CD4-positive, alpha-beta T cell treated with Interferon alpha-2 for 1 hour (primary cell): ENCODE measurements at places on chromosomes 5 and 9.
A peak's percentile ranks its signal among the peaks of the same experiment; 100 is the strongest.

GRCh38 chr9:114836769-114837168 lies 30.9 kb upstream of the TNFSF15 start:
- DNase-seq, result no peak

DNA sequence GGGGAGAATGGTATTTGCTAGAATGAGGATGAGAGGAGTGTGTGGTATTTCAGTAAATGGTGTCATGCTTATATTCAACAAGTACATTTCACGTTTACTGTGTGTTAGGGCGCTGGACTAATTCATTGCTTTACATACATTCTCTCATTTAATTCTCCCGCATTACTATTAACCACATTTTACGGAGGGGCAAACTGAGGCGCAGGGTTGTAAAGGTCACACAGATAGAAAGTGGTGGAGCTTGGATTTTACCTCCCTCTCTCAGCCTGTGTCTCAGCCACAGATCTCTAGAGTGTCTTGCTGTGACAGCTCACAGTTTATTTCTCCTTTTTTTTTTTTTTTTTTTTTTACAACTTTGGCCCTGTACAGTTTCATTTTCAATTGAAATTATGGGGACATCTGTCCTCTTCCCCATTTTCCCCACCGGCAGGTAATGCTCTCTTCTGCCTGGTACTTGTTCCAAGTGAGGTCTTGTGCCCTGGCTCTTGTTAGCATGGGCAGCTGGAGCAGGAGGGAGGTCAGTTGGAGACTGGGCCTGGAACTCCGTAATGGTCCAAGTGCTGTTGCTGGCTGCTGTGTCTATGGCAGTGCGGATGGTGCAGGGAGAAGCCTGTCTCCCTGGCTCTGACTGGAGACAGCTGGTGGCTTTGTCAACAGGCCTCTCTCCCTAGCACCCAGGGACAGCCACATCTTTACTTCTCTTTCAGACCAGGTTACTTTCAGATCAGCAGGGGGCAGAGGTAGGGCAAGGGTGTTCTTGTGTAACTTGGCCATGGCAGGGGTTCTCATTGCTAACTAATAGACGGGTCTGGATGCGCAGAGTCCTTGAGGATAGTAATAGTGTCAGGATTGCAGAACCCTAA lies 20.5 kb upstream of the NDST1 start:
- no peak for DNase-seq

- DNase-seq, result no peak
Observed at GRCh38 chr9:91879231-91879630, 70.8 kb downstream of the ROR2 start.

DNA sequence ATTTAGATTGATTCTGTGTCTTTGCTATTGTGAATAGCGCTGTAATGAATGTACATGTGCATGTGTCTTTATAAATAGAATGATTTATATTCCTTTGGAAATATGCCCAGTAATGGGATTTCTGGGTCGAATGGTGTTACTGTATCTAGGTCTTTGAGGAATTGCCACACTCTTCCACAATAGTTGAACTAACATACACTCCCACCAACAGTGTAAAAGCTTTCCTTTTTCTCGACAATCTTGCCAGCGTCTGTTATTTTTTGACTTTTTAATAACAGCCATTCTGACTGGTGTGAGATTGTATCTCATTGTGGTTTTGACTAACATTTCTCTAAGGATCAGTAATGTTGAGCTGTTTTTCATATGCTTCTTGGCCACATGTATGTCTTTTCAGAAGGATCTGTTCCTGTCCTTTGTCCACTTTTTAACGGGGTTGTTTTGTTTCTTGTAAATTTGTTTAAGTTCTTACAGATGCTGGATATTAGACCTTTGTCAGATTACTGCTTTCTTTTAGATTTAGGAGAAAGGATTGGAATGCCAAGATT lies 125.0 kb upstream of the NR5A1 start:
- no peak for DNase-seq

- DNase-seq, result no peak
Observed at GRCh38 chr5:75265731-75266130, 29.1 kb upstream of the ANKRD31 start.

DNA sequence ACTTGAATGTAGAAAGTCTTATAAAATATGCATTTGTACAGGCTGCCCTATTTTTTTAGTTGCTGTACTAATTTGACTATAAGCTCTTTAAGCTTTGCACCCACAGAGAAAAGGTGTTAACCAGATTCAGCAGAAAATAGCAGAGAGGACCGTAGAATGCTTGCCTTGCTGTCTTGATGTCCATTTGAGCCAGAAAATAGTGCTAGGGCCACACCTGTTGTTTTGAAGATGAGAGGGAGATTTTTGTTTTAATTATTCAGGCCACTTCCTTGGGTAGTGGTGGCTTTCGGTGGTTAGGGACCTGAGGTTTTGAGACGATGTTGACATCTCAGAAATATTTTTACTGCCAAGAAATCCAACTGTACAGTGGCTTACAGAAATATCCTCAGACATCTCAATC lies 196.0 kb downstream of the SPATA31D1 start:
- DNase-seq, result no peak

GRCh38 chr5:161713042-161713441 lies 27.5 kb downstream of the GABRA6 start:
- no peak for DNase-seq

DNA sequence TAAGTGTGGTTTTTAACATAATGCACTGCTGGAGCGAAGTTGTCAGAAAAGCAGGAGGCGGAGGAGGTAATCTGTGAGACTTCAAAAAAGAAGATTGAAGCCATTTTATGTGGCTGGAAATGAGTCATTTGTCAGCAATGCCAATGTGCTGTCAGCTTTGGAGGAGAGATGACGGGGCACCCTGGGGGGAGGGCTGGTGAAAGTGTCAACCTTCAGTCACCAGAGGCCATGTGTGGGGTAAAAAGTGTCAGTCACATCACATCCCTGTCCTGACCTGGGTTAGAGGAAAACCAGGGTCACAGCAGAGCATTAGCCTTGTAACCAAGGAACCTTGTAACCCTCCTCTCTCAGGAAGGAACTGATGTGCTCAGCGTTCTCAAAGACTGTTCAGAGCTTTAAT lies 59.1 kb downstream of the TLR4 start:
- no peak for DNase-seq

DNA sequence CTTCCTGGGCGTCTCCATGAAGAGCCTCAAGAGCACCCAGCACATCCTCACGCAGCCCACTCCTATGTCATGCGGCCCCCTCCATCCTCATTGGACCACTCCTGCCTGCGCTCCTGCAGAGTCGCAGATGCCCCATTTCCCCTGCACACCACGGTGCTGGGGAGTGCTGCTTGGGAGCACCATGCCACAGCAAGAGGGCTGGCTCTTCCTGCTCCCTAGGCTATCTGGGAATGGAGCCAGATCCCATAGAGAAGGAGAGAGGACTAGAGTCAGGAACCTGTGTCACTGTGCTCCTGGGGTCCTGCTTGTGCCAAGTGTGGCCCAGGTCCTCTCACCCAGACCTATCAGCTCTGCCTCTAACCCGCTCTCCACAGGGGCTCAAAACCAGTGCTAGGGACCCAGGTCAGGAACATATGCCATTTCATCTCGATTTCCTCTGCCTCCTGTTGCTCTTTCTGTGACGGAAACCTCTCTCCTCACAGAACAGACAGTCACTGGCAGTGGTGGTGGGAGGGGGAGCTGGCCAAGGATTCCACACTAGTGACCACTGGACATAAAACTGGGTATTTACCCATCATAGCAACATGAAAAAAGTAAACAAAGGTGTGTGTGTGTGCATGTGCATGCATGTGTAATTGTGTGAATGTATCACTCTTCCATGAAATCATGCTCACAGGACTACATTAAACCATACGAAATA lies 178.4 kb downstream of the TTLL11 start:
- no peak for DNase-seq

DNA sequence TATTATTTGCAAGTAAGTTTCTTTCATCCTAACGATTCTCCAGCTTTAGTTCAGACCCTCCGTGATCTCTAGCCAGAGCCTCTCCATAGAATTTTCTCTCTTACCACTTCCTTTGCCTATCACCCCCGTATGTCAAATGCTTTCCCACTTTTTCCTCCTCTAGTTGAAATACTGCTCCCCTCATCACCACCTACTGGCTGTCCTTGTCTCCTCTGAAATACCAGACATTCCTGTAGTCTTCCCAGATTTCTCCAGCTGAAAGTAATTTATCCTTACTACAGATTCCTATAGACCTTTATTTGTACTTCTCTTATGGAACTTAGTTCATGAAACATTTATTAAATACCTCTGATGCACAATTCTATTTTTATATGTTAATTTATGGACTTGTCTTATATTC lies 36.0 kb upstream of the GLIPR2 start:
- no peak for DNase-seq

DNA sequence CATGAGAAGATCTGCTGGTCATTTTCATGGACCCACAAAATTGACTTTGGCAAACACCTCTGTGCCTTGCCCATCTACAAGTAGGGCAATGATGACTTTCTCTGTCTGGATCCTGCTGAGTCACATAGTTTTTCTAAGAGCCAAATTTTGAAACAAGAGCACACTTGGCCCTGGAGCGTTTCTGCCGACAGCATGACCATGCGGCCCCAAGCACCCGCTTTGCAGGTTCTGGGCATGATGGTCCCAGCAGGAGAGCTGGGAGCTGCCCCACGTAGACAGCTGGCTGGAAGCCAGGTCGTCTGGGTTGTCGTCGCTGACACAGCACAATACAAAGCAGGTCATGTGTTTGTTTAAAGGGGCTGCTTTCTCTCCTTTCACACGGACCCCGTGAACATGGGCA lies 159.8 kb downstream of the SYK start:
- no peak for DNase-seq

GRCh38 chr9:107215381-107215780 lies 67.7 kb upstream of the RAD23B start:
- no peak for DNase-seq

- DNase-seq, result no peak
Observed at GRCh38 chr5:108003178-108003577, 332.4 kb upstream of the EFNA5 start.

GRCh38 chr5:82073179-82073578 lies 101.4 kb downstream of the ATG10 start:
- DNase-seq, result no peak

DNA sequence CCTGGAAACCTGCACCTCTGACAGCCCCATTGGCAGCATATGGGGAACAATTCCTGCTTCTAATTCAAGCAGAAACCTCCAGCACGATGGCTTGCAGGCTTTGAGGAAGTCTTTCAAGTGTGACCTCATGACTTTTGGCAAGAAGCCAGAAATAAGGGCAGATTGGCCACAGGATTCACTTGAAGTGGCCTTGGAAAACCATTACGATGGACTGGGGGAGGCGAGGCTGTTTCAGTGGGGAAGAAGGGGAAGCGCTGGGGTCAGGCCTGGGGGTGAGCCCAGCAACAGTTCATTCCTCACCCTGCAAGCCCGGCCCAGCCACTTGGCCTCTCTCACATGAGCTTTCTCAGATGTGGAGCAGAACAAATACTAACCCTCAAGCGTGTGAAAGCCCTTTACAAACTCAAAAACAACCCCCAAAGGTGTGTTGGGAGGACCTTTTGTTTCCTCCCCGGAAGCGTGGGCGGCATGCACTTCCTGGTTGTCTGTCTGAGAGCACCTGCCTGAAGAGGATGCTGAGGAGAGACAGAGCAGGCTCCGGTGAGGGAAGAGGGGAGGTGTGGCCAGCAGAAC lies 26.9 kb upstream of the EEIG1 start:
- peak; percentile 91 for DNase-seq

DNA sequence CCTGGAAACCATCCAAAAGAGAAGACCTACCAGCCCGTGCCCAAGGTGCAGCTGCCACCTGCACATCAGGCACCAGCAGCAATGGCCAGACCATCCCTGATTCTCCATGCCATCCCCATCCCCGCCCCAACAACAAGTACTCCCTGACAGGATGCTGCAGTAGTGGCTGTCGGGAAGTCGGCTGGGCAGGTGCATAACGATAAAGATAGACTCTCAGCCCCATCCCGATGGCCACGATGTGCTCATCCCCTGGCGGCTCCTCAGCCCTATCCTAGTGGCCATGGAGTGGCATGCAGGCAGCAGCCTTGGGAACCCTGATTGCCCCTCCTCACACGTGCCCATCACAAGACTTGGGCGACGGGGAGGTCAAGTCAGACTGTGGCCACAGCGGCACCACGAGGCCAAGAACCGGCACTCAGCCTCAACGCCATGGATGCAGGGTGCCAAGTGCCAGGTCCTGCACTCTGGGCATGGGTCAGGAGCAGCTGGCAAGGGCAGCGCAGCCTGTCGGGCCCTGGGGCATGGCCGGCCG lies 368.8 kb upstream of the SPATA31A5 start:
- DNase-seq, result no peak

- no peak for DNase-seq
Observed at GRCh38 chr5:39020458-39020857, 53.7 kb downstream of the RICTOR start.

GRCh38 chr5:158952951-158953350 lies 146.8 kb downstream of the EBF1 start:
- DNase-seq, result no peak

- DNase-seq, result no peak
Observed at GRCh38 chr5:148452499-148453193, 68.9 kb downstream of the FBXO38 start.

DNA sequence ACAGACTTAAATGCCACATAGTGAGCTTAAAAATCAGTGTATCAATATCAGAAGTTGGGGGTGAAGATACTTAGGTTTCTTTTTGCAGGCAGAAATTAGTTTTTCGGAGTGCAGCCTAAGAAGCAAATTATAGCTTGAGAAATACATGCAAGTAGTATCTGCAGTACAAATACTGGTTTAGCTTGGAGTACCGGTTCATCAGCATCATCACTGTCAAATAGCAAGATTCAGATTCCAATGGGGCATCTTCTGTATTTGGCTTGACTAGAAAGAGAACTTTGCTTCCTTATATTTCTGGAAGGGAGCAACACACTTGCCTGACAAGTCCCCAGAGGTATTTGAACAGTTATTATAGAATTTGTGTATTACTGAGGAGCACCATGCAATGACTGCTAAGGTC lies 19.8 kb downstream of the SLC31A1 start:
- DNase-seq, result no peak
